ENCODE measurements at places on chromosomes 13 and 19.

- no peak for DNase-seq
These were observed 53.8 kb downstream of the ZDHHC20 start for GRCh38 chr13:21405309-21405708.

GRCh38 chr13:77548095-77548494 is 12.6 kb downstream of the SCEL start:
- DNase-seq = no peak

DNA sequence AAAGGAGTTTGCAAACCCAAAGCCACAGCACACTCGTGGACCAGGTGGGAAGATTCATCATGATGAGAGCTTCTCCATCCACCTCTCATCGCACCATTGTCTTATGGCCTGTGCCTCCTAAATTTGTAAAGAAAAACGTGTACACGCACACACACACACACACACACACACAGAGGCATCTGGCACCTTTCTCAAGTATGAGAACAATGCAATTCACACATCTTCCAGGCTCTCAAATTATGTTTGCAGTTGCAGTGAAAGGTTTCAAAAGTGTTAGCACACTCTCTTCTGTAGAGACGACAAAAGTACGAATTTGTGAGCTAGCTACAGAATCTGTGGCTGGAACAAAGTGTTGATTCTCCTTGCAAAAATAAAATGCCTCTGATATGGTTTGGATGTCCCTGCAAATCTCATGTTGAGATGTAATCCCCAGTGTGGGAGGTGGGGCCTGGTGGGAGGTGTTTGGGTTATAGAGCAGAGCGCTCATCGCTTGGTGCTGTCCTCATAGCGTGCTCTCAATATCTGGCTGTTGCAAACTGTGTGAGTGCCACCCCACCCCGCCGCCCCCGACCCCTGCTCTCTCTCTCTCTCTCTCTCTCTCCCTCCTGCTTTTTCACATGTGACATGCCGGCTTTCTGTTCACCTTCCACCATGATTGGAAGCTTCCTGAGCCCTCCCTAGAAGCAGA is 21.8 kb upstream of the RAB20 start:
- DNase-seq = no peak

DNA sequence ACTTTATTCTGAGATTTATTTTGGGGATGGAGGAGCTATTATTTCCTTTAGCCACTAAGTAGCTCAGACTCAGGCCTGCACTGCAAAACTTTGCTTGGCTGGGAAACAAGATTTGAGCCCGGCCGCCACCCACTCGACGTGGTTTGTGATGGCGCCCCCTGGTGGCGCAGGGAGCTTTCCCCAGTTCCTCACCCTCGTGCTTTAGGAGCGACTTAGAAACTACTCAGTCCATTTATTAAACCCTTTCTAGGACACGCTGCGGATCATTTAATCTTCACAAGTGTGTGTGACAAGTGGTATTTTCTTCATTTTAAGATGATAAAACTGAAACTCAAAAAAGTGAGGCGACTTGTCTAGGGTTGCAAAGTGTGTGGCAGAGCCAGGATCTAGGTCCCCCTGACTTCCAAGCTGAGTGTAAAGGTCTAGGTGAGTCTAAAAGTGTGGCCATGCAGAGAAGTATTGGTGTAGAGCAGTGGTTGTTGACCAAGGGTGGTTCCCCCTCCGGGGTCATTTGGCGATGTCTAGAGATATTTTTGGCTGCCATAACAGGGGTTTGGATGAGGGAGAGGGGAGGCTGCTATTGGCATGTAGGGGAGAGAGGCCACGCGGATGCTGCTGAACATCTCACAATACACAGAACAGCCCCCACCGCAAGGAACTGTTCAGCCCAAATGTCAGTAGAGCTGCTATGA is 2.2 kb downstream of the CXCL17 start:
- DNase-seq = peak; percentile 75

GRCh38 chr13:112796190-112796915 is 106.5 kb downstream of the ATP11A start:
- no peak for DNase-seq

DNA sequence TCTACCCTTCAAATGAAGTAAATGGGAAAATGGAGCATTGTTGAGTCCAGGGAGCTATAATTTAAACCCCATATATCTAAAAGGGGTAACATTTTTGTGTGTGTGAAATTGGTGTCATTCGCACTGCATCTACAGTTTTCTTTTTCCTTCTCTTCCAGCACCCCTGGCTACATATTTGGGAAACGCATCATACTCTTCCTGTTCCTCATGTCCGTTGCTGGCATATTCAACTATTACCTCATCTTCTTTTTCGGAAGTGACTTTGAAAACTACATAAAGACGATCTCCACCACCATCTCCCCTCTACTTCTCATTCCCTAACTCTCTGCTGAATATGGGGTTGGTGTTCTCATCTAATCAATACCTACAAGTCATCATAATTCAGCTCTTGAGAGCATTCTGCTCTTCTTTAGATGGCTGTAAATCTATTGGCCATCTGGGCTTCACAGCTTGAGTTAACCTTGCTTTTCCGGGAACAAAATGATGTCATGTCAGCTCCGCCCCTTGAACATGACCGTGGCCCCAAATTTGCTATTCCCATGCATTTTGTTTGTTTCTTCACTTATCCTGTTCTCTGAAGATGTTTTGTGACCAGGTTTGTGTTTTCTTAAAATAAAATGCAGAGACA is 28.6 kb downstream of the ALOX5AP start:
- DNase-seq = no peak

DNA sequence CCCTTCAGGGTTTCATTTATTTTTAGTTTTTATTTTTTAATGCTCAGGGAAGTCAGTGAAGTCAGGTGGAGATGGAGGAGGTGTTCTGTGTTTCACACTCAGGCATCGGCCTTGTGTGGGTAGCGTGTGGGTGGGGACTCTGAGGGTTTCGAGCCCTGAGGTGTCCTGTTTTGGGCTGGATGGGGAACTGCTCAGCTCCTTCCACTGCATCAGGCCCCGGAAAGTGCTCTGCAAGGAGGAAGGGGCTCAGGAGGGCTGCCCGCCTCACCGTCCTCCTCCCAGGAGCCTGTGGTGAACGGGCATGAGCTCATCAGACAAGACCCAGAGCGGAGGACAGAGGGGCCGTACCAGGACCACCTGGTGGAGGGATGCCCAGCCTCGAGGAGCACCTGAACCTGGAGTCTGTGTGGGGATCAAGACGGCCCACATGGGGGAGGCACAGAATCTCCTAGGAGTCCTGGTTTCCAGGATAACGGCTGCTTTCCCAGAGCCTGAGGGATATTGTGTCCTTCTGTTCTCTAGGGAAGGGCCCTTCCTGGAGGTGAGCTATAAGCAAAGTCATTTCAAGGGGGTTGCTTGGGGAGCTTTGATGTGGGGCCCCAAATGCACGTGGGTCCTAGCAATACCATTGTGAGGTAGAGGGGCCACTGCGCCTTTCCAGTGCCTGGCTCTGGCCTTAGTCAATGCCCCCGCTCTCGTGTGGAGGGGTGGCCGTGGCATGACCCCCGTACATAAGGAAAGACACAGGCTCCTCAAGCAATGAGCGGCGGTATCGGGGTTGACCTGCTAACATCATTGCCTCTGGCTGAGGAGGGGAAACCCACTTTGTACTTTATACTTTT is 13.5 kb upstream of the GAS6 start:
- DNase-seq = no peak

GRCh38 chr19:33806434-33806881 is 9.8 kb downstream of the KCTD15 start:
- DNase-seq = no peak

- DNase-seq = no peak
These were observed 205.5 kb upstream of the SOX21 start for GRCh38 chr13:94917824-94918223.

DNA sequence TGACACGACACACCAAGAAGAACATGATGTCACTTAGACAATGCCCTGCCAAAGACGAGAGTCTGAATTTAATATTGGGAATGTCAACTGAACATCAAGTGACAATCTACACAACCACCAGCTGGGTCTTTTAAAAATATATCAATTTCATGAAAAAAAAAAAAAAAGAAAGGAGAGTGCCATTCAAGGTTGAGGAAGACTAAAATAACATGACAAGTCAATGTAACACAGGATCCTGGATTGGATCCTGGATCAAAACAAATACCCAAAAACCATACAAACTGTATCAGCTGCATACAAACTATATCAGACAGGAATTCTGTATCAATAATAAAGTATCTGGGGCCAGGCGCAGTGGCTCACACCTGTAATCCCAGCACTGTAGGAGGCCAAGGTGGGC is 4.7 kb downstream of the ZNF329 start:
- DNase-seq = no peak

GRCh38 chr19:33401683-33402420 is 28.3 kb downstream of the CEBPG start:
- DNase-seq = no peak

GRCh38 chr19:1066251-1066747 is 668 bp upstream of the ARHGAP45 start:
- DNase-seq = no peak
